Left lung (tissue), 14 donors: ENCODE measurements at places on chromosomes 3 and 15. TPM values are rescaled to one million over a fixed set of nuclear protein-coding genes. Genes with fewer than 3 reads are reported as not detected.

Gene BFSP2
- polyA plus RNA-seq = not detected

Gene KCNAB1
- polyA plus RNA-seq = 1.2 TPM

Gene CADPS
- polyA plus RNA-seq = 2.4 TPM

Gene SCG5
- polyA plus RNA-seq = 6.0 TPM

Gene CACNA2D3
- polyA plus RNA-seq = 1.1 TPM

Gene CAMKV
- 0.14 TPM for polyA plus RNA-seq

Gene EBLN2
- polyA plus RNA-seq = 9.9 TPM

Gene OIP5
- 6.4 TPM for polyA plus RNA-seq

Gene FSIP1
- polyA plus RNA-seq = 0.86 TPM

Gene GABRG3
- polyA plus RNA-seq = 10.7 TPM

Gene COPG1
- 138 TPM for polyA plus RNA-seq

Gene MESP1
- 0.26 TPM for polyA plus RNA-seq

Gene TRAT1
- 0.37 TPM for polyA plus RNA-seq

Gene ZSCAN2
- polyA plus RNA-seq = 20.8 TPM

Gene EXOG
- polyA plus RNA-seq = 19.2 TPM

Gene FGF7
- 14.4 TPM for polyA plus RNA-seq

Gene MESP2
- polyA plus RNA-seq = not detected

Gene DLL4
- polyA plus RNA-seq = 22.3 TPM
